ENCODE measurements at places on chromosomes 16 and 17.

DNA sequence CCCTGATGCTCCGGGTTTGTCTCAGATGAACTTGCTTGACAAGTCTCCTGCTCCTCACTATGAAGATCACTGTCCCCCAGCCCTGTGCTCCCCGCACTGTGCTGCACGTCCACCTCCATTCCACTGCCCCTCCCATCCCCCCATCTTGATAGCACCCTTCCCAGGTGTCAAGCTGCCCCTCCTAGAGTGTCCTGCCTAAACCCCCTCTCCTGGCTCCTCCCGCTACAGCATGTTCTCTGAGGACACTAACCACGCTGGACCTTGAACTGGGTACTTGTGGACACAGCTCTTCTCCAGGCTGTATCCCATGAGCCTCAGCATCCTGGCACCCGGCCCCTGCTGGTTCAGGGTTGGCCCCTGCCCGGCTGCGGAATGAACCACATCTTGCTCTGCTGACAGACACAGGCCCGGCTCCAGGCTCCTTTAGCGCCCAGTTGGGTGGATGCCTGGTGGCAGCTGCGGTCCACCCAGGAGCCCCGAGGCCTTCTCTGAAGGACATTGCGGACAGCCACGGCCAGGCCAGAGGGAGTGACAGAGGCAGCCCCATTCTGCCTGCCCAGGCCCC, 18.5 kb downstream of the DEXI start:
- DNase-seq = no peak

- no peak for DNase-seq
Observed at GRCh38 chr17:39755554-39756379, 18.0 kb downstream of the GRB7 start.

DNA sequence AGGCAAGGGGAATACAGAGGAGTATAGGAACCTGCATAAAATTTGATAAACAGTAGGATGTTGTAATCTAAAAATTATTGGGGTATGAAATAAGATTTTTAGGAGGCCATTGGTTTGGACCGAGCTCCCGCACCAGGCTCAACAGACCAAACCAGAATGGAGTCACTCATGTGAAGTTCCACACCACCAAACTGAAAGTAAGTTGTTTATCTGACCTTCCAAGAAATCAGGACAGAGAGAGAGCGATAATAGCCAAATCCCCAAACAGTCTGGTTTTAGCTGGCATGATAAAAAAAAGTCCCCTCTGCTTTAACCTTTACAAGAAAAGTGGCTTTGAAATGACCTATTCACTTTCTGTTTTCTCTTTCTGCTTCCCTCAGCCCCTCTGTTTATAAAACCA, 45.7 kb upstream of the SIAH1 start:
- no peak for DNase-seq

GRCh38 chr17:7114241-7114874, at the start of gene ASGR2:
TSS of gene ASGR2 (minus strand) at chr17:7114822. CDS start at chr17:7114240, 582 bp downstream.
- no peak for DNase-seq

DNA sequence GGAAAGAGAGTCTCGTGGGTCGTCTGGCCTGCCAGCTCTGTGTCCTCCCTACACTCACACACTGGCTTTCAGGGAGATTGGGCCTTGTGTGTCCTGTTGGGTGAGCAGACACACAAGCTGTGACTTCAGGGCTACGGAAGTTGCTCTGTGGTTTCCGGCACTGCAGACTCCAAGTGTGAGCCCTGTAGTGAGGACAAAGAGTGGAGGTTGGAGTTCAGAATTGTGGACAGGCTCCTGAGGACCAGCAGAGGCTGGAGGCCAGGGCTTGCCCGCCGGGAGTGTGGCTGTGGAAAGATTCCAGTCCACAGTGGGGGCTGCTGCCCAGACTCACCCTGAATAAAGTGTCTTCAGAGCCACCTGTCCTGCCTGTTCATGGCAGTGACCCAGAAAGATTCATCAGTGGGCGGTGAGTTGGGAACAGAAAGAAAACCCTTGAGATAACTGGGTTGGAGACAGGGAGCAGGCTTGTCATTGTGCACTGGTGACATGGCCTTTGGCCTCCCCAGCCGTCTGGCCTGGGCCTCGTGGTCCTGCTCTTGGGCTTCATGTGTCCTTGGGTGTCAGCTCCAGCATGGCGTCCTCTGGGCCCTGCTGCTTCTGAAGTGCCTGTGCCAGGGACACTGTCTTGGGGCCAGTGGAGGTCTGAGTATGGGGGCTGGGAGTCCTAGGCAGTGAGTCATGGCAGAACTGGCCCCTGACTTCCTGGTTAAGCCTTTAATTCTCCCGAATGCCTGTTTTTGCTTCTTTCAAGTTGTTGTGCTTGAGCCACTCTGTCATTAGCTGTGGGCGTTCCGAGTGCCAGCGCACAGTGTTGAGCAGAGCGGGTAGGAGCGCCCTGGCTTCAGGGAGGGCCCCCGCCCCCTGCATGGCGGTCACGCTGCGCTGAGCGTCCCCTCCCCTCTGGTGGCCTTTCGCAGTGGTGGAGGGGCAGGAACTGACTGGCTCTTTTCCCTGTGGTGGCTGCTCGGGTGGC, 19.9 kb upstream of the ZNF750 start:
- DNase-seq = no peak

DNA sequence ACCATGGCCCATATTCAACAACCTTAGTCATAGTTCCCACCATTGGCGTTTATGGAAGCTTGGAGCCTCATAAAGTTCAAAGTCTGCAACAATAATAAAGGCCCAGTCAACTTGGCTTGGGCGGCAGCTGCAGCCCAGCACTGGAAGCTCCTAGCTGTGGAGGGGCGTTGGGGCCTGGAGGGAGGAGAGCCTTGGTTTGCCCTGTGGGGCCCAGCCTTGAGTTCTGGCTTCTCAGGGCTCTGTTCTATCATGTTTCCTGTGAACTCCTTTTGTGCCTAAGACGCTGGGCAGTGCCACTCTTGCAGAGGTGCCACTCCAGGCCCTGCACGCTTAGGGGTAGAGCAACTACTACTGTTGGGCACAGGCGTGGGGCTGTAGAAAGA, 927 bp upstream of the ENGASE start:
- no peak for DNase-seq

GRCh38 chr16:50368410-50369132, at the start of gene BRD7:
TSS of gene BRD7 (minus strand) at chr16:50368988. CDS start at chr16:50368774, 214 bp downstream.
- no peak for DNase-seq

DNA sequence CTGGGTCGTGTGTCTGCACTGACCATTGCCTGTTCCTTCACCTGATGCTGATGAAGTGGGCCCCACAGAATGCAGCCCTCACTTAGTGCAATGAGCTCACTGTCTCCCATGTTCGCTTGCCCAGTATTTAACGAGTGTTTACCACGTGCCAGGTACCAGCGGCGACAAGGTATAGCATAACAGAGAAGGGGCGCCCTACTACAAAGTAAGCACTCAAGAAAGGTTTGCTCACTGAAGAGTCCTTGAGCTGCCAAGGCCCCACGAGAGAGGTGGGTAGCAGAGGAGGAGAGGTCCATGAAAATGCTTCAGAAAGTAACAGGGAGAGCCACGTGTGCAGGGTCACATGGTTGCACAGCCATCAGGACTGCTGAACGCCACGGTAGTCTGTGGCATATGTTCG, 230.0 kb downstream of the NTN1 start:
- DNase-seq = no peak

GRCh38 chr16:1919327-1919998, 1.2 kb upstream of the HS3ST6 start:
- no peak for DNase-seq

Data from NCI-H2081 treated with DMSO at 0.1 percent for 48 hours (cell line).